Stimulated activated CD8-positive, alpha-beta memory T cell treated with anti-CD3 and anti-CD28 coated beads, Interleukin-15, amount 100 ng/mL, for 4 hours (primary cell): ENCODE measurements at places on chromosomes 2 and 18.

DNA sequence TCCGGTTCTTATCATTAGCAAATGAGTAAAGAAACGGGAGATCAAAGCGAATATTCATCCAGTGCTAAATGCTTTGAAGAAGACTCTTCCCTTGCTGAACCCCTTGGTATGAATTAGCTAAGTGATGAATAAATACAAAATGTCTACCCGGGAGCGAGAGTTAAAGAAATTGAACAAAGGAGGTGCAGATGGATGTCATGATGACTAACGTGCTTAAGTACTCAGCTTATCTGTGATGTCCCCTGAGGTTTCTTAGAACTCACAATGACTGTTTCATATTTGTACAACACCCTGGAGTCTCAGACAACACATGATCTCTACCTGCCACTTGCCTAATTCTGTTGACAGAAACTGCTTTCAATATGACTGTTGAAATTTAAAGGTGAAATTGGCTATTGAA is 148.5 kb downstream of the TMEM200C start:
- DNase-seq, result no peak

DNA sequence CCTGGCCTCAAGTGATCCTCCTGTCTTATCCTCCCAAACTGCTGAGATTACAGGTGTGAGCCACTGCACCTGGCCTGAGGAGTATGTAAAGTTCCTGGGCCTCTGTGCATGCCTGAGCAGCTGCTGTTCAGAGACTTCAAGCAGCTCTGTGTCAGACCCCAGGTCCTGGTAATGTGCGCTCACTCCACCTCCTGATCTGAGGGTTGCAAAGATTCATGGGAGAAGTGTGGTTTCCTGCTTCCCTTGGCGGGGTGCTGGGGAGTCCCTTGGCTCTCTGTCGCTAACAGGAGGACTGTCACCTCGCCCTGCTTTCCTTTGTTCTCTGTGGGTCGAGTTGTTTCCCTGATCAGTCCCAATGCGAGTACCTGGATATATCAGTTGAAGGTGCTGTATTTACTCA is 8.6 kb upstream of the IL36A start:
- DNase-seq, result peak; percentile 36

DNA sequence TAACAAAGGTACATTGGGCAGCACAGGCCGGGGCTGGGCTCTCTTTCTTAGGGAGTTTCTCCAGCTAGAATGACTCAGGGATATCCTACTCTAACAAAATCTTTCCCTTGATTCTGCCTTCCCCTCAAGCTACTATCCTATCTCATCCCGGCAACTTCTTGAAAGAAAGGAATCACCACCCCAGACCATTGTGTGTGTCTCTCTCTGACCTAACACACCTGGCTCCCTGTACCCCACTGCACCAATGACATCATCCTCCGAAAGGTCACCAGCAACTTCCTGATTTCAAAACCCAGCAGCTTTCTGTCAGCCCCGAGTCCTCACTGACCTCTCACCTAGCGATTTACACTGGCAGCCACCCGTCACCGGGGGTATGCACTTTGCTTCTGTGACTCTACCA is 72.1 kb upstream of the MAP4K4 start:
- no peak for DNase-seq

DNA sequence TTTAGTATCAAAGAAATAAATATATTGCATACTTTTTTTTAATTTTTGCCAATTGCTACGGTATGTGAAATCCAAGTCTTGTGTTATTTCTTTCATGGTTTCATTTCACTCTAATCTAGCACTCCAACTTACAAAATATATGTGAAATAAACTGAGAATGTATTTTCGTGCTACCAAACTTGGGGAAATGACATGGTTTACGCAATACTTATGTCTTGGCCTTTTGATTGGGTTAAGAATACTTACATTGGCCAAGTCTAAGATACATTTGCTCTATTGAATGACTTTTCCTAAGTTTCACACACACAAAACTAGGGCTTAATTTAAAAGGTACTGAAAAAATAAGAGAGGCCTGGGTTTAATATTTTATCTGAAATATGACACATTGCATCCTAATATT is 80.5 kb downstream of the VRK2 start:
- DNase-seq, result no peak

DNA sequence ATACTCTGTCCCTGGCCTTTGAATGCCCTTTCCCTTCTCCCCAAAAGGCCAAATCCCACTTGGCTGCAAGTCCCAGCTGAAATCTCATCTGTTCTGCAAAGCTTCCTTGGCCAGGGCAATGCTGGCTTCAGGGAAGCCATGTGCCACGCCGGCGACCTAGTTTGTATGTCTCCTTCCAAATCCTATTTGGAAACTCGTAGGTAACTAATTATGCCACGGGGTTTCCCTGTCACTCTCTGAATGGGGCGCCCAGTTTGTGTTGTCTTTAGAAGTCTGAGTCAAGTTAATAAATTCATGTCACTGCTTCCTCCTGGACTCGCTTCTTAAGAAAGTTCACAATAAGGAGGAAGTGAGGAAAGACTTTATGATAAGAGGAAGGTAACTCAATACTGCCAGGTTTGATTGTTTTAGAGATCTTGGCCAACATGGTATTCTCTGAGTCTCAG is 19.1 kb downstream of the FHL2 start:
- no peak for DNase-seq
